ENCODE measurements at places on chromosomes 12 and 14.

- DNase-seq = no peak
Observed at GRCh38 chr14:95502381-95502950, 14.0 kb downstream of the SYNE3 start.

DNA sequence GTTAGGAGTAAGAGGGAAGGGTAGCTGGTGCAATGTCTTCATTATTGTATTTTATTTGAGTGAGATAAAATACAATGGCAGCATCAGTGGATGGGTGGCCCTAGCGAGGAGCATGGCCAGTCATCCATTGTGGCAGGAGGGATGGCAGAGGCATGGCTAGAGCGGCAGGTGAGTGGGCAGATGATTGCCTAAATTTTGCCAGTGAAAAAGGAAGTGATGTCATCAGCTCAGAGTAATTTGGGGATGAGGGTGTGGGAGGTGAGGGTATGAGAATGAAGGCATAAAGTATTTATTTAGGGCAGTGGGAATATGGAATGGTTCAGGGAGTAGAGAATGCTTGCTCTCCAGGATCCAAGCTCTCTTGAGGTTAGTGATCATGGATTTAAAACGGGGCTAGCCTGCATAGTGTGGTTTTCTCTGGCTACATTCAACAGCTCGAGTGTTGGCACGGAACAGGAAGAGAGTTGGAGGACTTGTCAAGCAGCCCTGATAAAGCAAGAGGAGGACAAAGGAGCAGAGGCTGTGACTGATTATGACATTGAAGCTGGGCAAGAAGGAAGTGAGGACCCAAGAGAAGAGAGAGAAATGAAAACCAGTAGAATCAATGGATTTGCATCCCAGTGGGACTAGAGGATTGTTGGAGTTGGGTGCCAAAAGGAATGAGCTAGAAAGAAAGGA, 18.7 kb upstream of the SERPINA6 start:
- DNase-seq = no peak

- DNase-seq = no peak
Observed at GRCh38 chr14:59484639-59485175, 390 bp downstream of the JKAMP start.

- DNase-seq = no peak
Observed at GRCh38 chr14:26855077-26855753, 257.4 kb upstream of the NOVA1 start.

- no peak for DNase-seq
Observed at GRCh38 chr14:60723116-60723906, 840 bp downstream of the SIX4 start.

- no peak for DNase-seq
Observed at GRCh38 chr12:97464385-97465321, 2.0 kb downstream of the RMST start.

DNA sequence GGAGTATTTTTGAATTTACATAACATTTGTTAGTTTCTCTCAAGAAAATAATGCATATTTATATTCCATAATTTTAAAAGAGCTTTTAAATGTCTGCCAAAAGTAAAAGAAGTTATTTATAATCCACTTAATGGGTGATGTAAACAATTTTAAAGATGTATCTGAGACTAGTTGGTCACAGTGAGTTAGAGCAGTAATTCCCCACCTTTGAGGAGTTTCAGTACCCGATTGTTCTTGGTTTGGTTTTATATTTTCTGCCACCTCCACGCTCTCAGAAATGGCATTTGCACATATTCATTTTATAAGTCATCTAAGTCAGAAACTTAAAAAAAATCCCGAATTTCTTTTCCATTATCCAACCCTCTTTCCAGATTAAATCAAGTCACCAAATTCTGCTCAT, 153.2 kb downstream of the SLC35F4 start:
- DNase-seq = no peak

- DNase-seq = no peak
Observed at GRCh38 chr14:34465069-34465859, 3.2 kb upstream of the SPTSSA start.

- no peak for DNase-seq
Observed at GRCh38 chr14:60561845-60562746, 53.1 kb downstream of the SIX6 start.

DNA sequence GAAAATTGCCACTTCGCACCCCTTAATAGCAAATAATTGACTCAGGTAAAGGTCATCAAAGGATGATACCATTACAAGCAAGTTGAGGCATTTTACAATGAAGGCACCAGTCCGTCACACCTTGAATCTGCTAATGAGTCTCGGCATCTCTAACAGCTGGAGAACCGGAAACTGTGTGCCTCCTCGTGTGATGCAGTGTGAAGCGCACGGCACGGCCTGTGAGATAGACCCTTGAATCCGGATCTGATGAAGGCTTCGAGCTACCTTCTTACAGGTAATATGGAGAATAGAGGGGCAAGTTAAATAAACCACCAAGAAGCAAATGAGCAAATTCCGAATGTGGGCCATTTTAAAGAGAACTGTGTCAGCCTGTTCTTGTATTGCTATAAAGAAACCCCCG, 19.8 kb upstream of the TUBA1A start:
- no peak for DNase-seq

GRCh38 chr12:55698241-55698955, 9.3 kb downstream of the ITGA7 start:
- DNase-seq = no peak

DNA sequence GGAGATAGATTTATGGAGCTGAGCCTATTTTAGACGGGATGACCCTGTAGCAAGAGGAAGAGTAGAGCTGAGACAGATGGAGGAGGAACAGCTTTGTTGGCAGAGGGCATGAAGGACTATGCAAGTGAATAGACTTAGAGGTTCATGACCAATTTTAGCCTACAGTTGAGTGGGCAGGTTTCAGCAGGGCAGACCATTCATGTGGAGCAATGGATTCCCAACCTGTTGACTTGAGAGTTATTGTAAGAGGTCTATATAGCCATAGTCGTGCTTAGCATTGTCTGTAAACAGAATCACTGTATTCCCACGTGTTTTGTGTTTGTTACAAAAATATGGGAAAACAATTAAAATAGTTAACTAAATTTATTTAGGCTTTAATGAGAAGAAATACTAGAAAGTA, 116.8 kb downstream of the CFAP54 start:
- DNase-seq = no peak

DNA sequence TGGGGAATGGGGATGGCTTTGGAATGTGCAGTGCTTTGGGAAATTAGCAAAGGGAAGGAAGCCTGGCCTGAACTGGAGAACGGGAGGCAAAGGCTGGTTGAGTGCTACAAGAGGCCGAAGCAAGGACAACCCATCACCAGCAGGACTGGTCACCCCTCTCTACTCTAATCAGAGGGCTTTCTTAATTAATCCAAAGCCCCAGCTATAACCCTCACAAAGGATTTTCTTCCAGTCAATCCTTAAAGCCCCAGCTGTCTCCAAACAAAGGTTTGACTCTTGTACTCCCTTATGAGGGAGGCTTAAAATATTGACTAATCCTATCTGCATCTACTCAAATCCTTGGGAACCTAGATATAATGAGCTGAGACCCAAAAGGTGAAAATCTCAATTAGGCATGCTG, 256.3 kb downstream of the NTF3 start:
- DNase-seq = no peak

GRCh38 chr12:130818272-130818634, 20.8 kb downstream of the STX2 start:
- DNase-seq = no peak

- no peak for DNase-seq
Observed at GRCh38 chr12:27331291-27331926, 1.2 kb upstream of the BMAL2 start.

DNA sequence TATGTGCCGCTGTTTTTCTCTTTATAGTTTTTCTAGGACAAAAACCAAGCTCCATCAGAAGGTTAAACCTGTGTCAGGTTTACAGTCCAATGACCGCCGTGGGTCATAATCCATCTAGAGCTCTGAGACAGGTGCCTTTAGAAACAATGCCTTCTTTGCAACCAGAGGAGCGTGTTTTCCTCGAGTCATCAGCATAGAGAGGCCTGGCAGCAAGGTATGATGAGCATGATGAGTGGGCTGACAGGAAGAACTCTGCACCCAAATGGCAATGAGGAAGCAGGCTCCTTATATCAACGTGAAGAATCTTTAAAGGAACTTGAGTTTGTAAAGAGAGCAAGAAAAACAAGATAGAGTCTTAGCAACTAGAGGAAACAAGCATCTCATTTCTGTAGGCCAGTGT, 60.5 kb upstream of the NUDT4 start:
- DNase-seq = no peak

DNA sequence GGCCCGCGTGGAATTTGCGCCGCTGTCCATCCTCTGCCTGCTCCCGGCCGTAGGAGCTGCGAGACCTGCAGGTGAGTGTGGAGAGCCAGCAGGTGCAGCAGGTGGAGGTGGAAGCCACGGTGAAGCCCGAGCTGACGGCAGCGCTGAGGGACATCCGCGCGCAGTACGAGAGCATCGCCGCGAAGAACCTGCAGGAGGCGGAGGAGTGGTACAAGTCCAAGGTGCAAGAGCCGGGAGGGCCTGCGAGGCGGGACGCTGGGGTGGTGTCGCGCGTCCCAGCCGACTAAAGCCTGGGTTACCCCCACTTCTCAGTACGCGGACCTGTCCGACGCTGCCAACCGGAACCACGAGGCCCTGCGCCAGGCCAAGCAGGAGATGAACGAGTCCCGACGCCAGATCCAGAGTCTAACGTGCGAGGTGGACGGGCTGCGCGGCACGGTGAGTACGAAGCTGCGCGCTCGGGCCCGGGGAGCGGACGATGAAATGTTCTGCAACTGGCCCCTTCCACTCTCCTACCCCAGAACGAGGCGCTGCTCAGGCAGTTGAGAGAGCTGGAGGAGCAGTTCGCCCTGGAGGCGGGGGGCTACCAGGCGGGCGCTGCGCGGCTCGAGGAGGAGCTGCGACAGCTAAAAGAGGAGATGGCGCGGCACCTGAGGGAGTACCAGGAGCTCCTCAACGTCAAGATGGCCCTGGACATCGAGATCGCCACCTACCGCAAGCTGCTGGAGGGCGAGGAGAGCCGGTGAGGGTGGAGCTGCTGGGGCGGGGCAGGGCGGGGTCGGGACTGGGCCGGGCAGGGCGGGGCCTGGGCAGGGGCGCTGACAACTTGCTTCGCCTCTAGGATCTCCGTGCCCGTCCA, 2.1 kb downstream of the PRPH start:
- DNase-seq = no peak

- no peak for DNase-seq
Observed at GRCh38 chr12:49147384-49147783, 16.2 kb upstream of the TUBA1B start.

DNA sequence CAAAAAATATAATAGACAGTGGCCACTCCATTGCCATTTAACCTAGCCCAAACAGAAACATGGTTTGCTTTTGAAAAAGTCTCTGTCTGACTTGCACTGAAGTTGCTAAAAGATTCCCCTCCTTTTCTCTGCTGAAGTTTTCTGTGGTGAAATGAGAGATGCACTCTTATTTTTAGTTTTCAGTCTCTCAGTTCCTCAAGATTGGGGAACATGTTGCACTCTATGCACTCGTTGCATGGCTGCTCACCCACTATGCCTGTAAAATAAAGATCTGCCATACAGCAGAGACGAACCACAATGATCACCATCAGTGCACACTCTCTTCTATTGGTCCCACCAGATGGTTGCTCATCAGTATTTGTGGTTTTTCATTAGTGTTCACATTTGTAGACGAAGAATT, 13.1 kb upstream of the DAAM1 start:
- DNase-seq = no peak

GRCh38 chr12:100591979-100592378, 18.5 kb downstream of the GAS2L3 start:
- no peak for DNase-seq

DNA sequence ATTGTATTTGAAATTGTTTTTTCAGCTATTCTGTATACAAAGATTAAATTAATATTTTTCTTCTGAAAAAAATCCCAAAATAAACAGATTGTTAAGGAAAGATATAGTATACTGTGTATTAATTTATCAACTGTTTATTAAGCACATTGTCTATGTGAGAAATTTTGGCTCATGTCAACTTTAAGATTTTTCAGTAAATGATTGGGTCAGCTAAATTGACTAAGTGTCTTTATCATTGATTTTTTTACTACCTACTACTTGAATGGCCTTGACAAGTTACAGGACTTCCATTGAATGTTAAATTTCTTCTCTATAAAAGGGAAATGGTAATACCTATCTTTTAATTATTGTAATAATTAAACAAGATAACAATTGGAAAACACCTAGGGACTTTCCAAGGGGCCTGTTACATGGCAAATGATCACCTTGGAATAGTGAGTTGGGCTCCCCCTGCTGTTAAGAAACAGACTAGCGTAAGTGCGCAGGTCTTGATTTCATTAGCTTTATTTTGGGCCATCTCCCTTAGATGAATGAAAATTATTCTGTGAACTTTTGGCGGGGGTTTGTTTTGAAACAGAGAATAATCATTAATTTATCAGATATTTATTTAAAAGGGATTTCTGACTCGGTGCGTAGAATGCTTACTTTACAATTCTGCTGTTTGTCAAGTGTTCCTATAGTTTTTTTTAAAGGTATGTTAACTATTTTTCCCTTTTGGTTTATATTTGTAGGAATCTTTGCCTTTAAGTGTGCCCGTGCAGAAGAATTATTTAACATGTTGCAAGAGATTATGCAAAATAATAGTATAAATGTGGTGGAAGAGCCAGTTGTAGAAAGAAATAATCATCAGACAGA, 14.5 kb upstream of the CCT2 start:
- DNase-seq = peak; percentile 18

DNA sequence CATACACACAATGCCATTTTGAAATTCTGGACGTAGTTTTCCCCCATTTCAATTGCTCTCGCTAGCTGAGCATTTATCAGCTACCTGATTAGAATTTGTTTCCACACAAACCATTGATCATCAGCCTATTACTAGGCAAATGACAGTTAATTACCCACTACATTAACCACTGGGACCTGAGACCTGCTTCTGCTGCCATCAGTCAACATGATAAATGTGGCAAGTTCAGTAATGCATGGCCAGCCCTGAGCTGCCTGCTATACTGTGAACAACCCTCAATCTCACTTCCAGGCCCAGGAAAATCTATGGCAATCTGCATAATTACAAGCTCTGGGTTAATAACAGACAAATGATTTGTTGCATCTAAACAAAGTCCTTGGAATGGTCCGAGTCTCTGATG, 43.5 kb downstream of the LMO3 start:
- DNase-seq = no peak

- DNase-seq = no peak
Observed at GRCh38 chr12:76976777-76977382, 88.5 kb downstream of the E2F7 start.

- no peak for DNase-seq
Observed at GRCh38 chr14:94122438-94122837, 7.0 kb downstream of the IFI27L2 start.

- DNase-seq = no peak
Observed at GRCh38 chr14:38710881-38711280, 392.2 kb downstream of the SEC23A start.

- no peak for DNase-seq
Observed at GRCh38 chr12:39538679-39539104, 80.9 kb downstream of the ABCD2 start.

- DNase-seq = no peak
Observed at GRCh38 chr12:58932806-58933681, 12.7 kb upstream of the LRIG3 start.

DNA sequence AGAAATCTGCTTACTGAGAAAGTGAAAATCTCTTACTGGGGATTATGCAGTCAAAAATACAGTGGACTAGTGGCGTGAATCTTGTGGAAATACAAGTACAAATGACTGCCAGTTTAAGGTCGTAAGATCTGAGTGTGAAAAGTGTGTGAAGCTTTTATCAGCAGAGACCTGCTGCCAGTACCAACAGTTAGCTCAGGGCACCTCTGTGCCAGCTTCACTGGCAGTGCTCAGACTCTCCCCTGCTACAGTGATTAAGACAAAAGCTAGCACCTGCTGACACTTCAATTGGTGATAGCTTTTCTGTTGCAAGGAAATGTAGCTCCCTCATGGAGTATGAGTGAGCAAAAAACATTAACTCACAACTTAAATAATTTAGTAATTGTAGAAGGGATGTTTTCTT, 185.1 kb downstream of the ANO6 start:
- no peak for DNase-seq

Data from activated CD8-positive, alpha-beta memory T cell treated with anti-CD3 and anti-CD28 coated beads for 4 hours (primary cell).